ENCODE measurements at places on chromosomes 1 and 21.
A peak's percentile ranks its signal among the peaks of the same experiment; 100 is the strongest.

GRCh38 chr1:70436622-70437251 lies 25.7 kb downstream of the CTH start:
- DNase-seq = no peak

DNA sequence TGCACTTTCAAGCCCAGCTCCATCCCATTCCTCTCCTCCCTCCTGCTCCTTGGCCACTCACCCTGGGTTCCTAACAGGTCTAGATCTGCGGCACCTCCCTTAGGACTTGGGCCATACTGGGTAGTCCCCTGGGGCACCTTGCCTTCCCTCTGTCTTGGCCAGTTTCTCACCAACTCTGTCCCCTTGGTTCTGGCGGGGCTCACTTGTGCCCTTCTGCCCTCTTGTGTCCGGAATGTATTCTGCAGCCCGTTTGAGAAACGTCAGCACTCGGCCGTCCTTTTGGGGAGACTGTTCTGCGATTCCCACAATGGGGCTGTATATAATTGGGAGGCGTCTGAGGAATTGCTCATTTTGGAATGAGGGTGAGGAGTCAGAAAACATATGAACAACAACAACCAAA lies 162.4 kb downstream of the ZSCAN20 start:
- DNase-seq = peak; percentile 27

- DNase-seq = no peak
Measured at GRCh38 chr1:168170564-168171508, 7.9 kb upstream of the TIPRL start.

GRCh38 chr21:15614766-15615165 lies 115.0 kb upstream of the USP25 start:
- no peak for DNase-seq

GRCh38 chr1:167630568-167631385 lies 745 bp downstream of the RCSD1 start:
- DNase-seq = peak; percentile 20

DNA sequence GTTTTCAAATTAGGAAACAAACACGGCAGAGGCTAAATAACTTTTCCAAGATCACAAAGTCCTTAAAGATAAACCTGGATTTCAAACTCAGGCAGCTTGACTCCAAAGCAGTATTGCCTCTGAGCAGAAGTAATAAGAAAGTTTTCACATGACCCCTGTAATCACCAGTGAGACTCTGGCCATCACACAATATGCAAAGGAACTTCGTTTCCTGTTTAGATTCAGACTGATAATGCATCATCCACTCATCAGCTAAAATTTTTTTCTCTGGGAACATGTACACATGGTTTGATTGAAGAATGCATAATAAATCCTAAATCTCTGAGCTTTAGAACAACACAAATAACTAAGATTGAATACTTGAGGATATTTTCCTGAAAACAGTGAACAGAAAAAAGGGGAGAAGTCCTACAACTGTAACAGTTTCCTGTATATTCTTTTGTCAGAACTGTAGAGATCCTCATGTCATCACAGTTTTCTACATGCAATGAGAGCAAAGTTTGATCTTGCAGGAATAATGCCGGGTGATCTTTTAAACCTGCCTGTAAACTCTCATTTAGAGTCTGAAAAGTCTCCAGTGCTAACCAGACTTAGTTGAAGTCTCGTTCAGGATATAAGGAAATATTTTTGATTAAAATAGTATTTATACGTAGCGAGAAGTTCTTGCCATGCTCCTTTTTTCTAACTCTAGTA lies 225.3 kb downstream of the SPATA17 start:
- no peak for DNase-seq

DNA sequence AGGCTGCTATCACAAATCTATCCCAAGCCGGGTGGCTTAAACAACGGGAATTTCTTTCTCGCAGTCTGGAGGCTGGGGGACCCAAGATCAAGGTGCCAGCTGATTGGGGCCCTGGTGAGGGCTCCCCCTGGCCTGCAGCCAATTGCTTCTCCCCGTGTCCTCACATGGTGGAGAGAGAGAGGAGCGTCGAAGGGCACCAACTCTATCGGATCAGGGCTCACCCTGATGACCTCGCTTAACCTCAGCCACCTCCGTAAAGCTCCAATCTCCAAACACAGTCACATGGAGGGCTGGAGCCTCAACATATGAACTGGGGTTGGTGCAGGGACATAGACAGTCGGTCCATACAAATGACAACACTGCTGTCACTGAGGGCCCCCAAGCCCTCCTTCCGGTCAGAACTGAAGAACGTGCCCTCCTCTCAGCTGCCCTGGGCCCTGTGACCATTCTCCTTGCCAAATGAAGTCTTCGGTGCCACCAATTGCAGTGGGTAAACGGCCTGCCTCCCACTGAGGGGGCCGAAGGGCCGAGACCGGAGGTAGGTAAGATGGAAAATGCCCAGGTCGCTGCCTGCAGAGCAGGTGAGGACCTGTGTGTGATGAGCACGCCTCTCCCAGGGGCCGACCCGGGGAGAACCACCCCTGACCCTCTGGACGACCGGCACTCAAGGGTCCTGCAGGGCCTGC lies 211.0 kb downstream of the TOMM20 start:
- no peak for DNase-seq

DNA sequence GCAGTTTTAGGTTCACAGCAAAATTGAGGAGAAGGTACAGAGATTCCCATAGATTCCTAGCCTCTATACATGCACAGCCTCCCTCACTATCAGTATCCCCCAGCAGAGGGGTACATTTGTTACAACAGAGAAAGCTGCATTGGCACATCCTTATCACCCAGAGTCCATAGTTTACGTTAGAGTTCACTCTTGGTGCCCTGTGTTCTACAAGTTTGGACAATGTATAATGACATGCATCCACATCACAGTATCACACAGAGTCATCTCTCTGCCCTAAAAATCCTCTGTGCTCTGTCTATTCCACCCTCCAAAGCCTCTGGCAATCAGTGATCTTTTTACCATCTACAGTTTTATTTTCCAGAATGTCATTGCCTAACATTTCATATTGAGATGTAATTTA lies 22.3 kb upstream of the RGS16 start:
- no peak for DNase-seq

- DNase-seq = no peak
Measured at GRCh38 chr21:44958471-44959191, 18.8 kb downstream of the SLX9 start.

- DNase-seq = no peak
Measured at GRCh38 chr1:37574834-37575480, 18.2 kb downstream of the DNALI1 start.
